Fibroblast of skin of left biceps (primary cell): ENCODE measurements at places on chromosomes 7 and 10.

GRCh38 chr7:106405697-106406141, 120.9 kb upstream of the NAMPT start:
- no peak for DNase-seq

- DNase-seq: peak; percentile 78
Measured at GRCh38 chr10:30783939-30784501, 154.5 kb upstream of the LYZL2 start.

DNA sequence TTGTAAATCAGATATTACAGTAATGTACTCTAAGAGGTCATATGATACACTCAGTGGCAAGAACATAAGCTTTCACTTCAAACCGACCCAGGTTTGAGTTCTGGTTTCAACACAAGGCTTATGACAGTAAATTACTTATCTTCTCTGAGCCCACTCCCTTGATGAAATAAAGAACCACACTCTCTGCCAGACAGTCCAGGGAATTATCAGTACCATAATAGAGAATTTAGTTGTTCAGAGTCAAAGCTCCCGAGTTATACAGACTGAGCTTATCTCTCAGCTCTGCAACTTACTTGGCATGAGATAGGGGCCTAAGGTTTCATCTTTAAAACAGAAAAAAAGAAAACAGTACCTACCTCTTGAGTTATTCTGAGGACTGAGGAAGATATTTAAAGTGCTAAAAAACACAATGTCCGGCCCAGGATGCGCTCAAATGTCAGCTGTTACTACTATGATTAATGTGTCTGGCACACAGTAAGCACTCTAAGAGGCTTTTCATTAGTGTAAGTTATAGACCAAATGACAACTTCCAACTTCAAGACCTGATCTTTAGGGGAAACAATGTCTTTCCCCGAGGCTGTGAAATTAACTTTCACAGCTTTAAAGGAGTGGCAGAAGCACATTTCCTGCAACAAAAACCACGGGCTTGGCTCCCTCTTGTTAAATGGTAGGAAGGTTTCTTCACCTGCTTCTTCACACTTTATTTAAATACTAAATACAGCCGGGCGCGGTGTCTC, 38.1 kb downstream of the UBE2H start:
- DNase-seq: no peak

GRCh38 chr10:110358869-110359629, 54.3 kb upstream of the SMNDC1 start:
- no peak for DNase-seq

DNA sequence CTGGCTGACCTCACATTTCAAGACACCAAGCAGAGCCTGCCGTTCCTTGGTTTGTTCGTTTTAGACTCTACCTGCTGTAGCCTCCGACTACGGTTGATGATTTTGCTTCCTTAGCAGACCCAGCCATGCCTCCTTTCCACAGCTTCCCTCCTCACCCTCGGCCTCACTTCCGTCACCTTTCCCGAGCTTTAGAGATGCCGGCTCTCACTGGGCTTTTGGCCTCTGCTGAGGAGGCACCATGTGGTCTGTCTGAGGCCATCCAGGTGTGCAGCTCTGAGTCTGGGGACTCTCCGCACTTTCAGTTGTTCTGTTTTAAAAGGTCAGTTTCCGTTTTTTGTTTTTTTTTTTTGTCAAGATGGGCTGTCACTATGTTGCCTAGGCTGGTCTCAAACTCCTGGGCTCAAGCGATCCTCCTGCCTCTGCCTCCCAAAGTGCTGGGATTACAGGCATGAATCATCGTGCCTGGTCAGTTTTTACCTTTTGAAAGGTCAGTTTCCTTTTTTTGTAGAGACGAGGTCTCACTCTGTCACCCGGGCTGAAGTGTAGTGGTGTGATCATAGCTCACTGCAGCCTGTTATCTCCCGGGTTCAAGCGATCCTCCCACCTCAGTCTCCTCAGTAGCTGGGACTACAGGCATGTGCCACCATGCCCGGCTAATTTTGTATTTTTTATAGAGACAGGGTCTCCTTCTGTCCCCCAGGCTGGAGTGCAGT, 11.7 kb downstream of the ORAI2 start:
- DNase-seq: no peak

DNA sequence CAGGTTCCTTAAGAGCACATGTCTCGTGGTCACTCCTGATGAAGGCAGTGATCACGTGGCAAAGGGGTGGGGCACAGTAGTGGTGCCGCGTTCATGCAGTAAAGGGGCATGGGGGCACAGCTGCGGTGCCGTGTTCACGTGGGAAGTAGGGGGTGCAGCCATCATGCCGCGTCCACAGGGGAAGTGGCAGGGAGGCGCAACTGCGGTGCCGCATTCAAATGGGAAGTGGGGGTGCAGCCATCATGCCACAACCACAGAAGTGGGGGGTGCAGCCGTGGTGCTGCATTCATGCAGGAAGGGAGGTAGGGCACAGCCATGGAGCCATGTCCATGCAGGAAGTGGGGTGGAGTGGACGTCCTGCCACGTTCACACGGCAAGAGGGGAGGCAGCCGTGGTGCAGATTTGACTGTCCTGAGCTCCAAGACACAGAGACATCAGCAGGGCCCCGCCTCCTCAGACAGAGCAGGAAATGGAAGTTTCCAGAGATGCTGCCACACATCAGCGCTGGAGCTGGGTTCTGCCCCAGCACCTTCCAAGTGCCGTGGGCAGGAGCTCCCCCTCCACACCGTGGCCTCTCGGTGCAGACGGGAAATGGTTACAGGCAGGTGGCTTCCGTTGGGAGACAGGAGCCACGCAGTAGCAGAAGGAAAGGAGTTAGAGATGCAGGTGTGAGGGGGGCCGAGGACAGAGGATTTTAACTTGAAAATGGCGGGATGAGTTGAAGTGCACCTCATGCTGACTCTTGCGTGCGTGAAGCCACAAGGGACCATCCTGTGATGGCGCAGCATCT, 95.0 kb upstream of the DDC start:
- DNase-seq: no peak

DNA sequence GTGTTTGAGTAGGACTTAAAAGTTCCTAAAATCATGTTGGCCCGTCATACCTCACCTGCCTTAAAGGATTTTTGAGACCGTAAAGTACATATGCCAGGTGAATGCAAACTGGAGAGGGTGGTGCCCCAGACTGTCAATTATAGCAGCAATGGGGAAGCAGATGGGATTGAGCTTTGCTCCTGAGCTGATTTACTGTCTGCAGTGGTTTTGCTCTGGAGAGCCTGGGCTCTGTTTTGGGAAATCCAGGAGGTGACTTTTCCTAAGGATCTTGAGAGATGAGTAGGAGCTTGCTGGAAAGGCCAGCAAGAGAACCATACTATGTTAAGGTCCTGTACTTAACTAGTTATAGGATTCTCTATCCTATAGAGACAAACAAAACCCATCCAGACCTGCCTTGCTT, 43.0 kb downstream of the COL13A1 start:
- no peak for DNase-seq

DNA sequence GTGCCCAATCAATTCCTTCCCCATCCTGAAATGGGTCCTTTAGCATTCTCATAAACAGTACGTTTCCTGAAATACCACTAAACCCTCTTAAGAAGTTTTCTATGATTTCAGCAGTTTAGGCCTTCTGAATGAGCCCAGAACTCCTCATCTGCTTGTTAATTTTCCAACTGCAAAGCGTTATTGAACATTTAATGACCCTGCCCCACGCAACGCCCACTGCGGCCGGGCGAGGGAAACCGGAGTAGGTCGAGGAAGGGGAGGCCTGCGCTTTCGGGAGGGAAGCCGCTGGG, 608 bp upstream of the UBN2 start:
- DNase-seq: no peak

GRCh38 chr7:107926481-107926880, 35.5 kb downstream of the DLD start:
- DNase-seq: no peak

DNA sequence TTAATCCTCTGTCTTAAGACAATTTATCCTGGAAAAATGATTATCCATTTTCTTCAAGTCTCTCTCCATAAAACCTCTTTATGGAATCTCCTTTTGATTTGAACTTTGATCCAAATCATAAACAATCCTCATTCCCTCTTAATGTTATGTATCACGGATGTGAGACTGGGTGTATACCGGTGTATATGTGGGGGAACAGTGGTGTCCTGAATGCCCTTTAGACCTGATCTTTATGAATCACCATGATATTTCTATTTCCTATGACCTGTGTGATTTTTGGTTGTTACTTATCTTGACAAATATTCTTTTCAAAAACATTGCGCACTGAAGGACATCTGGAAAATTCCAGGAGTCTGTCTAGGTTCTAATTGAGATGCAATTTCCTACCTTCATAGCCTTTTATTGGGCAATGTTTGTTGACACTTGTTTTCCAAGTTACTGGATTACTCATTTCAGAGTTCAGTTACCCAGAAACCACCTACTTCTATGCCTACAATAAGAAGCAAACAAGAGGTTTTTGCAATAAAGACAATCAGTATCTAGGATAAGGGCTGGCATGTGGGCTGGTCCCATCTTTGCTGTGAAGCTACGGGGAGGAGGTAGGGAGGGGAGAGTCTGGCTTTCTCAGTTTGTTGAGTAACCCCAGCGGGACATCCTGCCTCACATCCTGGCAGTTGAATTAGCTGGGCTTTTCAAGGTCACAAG, 190.4 kb downstream of the CTTNBP2 start:
- DNase-seq: no peak

DNA sequence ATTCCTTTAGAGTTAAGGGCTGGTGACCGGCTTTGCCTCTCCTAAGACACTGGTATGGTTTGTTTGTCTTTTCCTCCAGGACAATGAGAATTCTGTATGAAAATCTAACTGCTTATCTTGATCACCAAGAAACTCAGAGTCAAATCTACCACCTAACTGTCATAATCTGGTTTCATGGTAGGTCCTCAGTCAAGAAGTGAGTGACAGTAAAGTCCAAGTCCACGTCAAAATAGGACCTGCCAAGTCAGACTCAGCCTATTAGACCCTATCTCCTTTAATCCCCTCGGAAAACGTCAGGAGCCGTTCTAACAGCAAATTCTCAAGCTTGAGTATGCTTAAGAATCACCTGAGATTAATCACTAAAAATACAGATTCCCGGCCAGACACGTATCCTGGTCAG, 37.4 kb downstream of the C7orf33 start:
- DNase-seq: no peak

DNA sequence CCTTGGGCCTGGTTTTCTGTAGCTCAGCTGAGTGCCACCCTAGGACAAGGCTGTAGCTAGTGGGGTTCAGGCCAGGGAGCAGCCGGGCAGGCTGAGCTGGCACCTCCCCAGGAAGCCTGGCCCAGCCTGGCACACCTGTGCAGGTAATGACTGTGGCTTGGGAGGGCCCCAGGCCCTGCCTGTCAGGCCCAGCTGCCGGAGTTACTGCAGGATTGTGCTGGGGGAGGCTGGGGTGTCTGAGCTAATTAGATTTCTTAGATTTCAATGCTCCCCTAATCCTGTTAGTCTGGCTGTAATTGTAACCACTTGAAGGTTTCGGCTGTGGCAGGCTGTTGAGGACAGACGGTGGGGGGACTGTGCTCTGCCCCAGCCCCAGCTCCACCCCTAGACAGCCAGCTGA, 6.0 kb downstream of the ZMIZ1 start:
- DNase-seq: no peak
